Bronchial epithelial cell (primary cell): ENCODE measurements at places on chromosomes 12 and 14. TPM values are rescaled to one million over a fixed set of nuclear protein-coding genes. Genes with fewer than 3 reads are reported as not detected.

RBP5 gene
- not detected in 2 replicates for total RNA-seq

CD163L1 gene
- not detected in 2 replicates for total RNA-seq

AHNAK2 gene
- 367 and 620 TPM in 2 replicates for total RNA-seq

EXOC3L4 gene
- total RNA-seq, result 0.26 TPM in 1 of 2 replicates, not detected in the other

PNMA1 gene
- total RNA-seq, result 10.5 and 13.1 TPM in 2 replicates

EP400 gene
- 5.8 and 6.7 TPM in 2 replicates for total RNA-seq

CPNE6 gene
- not detected in 2 replicates for total RNA-seq

SLC38A6 gene
- 16.1 and 22.3 TPM in 2 replicates for total RNA-seq

SMOC1 gene
- total RNA-seq, result 10.8 and 16.3 TPM in 2 replicates

PPP1R3E gene
- total RNA-seq, result 2.9 and 3.4 TPM in 2 replicates

- DNase-seq, result no peak
These were observed 403.8 kb downstream of the NPAS3 start for GRCh38 chr14:33342299-33342974.

GRCh38 chr14:23695664-23695999, 59.5 kb downstream of the DHRS2 start:
- no peak for DNase-seq

DNA sequence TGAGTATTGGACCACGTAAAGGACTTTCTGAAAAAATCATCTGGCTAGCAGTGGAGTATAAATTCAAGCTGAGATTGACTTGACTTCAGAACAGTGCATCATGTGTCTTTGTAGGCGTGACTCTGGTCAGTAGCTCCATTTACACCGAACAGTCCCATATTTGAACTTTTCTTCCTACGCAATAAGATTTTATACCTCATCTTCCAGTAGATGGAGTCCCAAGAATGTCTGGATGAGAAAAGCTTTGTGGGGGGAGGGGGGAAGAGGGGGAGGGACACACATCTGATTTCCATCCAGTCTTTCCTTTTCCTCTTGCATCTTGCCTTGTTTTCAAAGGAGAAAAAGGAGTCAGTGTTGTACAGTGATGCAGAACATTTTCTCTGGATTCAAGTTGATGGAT, 241.0 kb downstream of the EMP1 start:
- no peak for DNase-seq

GRCh38 chr14:30551460-30551859, 7.5 kb upstream of the G2E3 start:
- no peak for DNase-seq

- peak; percentile 49 for DNase-seq
These were observed 66.2 kb upstream of the PTGR2 start for GRCh38 chr14:73785336-73785833.

DNA sequence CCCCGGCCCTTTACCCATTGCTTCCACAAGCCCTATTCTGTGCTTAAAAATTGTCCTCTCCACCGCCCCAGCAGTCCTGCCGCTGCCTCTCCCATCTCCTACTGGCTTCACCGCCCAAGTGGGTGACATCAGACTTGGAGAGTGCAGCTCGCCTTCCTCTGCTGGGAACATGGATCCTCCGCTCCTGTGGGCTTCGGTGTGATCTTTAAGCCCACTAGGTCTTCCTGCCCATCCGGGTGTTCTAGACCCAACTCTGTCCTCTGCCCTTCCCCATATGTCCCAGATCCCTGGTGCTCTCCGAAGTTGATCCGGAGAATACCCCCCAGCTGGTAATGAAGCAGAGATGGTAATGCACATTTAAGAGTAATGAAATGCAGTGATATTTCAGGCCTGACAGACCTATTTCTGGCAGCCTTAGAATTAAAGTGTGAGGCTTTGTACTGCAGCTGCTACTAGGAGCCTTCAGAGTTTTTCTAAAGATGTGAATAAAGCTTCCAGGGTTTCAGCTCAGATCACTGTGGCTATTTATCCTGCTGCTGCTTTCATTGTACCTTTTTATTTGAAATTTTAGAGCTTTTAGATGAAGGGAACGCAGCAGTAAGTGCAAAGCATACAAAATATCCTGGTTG, 22.9 kb upstream of the CTDSP2 start:
- no peak for DNase-seq

DNA sequence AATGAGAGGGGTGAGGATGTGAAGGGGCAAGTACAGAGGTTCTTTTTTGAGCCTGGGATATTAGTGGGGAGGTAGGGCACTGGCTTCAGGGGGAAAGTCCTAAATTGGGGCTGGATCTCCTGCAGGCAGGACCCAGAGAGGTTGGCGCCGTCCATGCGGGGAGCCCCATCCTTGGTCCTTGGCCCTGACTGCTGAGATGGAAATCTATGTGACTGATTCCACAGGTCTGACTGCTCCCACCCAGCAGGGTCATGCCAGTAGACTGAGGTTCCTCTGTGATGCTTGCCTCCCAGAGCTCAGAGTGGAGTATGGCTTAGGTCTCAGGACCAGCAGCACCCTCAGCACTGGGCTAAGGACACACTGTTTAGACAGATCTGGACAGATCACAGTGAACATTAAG, 988.6 kb upstream of the TMEM132C start:
- DNase-seq, result no peak

GRCh38 chr12:94049718-94050117, 98.7 kb upstream of the PLXNC1 start:
- DNase-seq, result no peak

- DNase-seq, result no peak
These were observed 145.1 kb downstream of the ACSS3 start for GRCh38 chr12:81222846-81223592.

- DNase-seq, result no peak
These were observed 59.3 kb upstream of the TMTC1 start for GRCh38 chr12:29843036-29843435.

DNA sequence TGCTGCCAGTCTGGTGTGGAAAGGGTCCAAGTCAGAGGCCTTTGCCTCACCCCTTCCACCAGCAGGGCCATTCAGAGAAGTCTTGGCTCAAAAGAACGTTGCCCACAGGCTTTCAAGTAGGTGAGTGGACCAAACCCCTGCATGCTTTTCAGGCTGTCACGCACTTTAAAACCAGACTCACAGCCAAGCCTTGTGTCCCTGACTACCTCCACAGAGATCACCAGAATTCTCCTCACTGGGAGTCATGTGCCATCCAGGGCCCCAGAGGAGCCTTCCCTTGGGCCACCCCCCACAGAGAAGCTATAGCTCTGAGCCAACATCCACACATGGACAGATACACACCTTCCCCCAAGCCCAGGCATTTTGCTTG, 283.1 kb downstream of the DPF3 start:
- DNase-seq, result no peak

DNA sequence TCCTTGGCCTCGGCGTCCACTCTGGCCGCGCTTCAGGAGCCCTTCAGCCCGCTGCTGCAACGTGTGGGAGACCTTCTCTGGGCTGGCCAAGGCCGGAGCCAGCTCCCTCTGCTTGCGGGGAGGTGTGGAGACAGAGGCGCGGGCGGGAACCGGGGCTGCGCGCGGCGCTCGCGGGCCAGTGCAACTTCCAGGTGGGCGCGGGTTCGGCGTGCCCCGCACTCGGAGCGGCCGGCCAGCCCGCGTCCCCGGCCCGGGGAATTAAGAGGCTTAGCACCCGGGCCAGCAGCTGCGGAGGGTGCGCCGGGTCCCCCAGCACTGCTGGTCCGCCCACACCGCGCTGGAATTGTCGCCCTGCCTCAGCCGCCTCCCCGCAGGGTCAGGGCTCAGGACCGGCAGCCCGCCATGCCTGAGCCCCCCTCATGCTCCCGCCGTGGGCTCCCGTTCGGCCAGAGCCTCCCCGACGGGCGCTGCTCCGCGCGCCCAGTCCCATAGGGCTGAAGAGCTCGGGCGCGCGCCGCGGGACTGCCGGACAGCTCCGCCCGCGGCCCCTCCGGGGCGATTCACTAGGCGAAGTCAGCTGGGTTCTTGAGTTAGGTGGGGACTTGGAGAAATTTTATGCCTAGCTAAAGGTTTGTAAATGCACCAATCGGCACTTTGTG, 673.9 kb downstream of the SLC16A7 start:
- no peak for DNase-seq

DNA sequence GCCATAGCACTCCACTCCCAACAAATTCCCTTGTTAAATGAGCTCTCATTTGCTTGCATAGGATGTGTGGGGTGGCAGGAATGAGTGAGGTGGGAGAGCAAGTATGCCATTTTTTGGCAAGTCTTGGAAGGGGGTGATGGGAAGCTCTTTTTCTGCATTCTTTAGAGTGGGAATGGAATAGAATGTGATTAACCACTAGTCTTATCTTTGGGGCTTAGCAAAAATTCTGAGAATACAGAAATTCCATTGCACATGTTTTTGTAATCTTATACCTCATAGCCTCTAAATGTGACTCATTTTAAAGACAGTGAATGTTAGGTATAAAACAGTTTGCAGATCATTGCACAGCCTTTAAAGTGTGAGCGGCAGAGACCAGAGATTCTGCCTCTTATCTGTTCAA, 28.4 kb upstream of the NEDD1 start:
- DNase-seq, result no peak

DNA sequence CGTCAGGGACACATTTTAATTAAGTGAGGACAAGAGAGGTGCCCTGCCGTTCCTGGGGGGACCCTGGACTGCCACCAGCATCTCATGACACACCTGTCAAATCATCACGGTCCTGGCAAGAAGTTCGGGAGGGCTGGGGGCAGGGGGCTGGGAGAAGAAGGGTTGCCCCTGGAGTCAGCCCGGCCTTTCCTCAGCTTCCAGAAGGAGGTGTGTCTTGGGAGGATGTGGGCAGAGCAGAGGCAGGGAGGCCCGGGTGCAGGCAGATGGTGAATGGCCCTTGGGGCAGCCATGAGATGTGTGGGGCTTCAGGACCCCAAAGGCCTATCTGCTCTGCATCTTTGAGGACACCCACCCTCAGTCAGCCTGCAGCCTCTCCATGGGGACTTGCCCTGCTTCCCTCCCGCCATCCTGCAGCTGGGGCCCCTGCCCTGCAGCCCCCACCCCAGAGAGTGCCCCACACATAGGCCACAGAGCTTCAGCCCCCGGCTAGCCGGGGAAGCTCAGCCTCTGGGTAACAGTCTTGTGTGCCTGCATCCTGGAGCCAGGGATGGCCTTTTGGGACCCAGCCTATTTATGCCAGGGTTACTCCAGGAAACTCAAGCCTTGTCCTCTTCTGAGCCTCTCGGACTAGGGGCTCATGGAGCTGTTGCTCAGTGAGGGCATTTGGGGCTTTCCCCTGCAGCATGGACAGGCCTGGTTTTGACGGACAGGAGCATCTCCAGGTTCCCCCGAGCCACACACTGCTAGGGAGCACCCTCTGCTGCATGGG, 178.5 kb downstream of the KIF26A start:
- no peak for DNase-seq

DNA sequence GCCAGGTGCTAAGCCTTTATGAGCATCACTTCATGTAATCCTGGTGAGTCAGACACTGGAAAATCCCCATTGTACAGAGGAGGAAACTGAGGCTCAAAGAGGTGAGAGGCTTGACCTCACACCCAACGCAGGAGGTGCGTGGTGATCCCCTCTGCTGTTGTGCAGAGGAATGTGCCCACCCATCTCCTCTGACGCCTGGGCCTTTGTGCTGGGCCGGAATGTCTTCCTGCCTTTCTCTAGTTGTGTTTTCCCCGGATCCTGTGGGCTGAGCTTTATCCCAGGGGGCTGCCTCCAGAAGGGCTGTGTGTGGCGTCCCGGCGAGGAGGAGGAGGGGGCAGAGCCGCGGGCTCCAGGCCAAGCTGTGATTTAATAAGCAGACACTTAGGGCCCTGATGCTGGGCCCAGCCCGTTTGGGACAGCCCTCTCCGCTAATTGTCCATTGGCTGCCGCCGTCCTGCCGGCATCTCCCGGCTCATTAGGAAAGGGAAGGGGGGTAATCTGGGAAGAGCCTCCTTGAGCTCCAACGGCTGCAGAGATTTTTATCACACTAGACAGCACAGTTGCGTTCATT, 653.6 kb downstream of the MED13L start:
- no peak for DNase-seq

DNA sequence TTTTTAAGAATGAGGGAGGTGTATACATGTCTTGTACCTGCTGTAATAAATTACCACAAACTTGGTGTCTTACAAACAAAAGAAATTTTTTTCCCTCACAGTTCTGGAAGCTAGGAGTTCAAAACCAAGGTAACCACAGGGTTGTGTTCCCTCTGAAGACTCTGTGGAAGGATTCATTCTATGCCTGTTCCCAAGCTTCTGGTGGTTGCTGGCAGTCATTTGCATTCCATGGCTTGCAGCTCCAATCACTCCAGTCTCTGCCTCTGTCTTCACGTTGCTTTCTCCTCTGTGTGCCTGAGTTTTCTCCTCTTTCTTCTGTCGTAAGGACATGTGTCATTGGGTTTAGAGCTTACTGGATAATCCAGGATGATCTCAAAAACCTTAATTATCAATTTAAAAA, 15.4 kb upstream of the ZNF641 start:
- DNase-seq, result no peak

- DNase-seq, result no peak
These were observed 76.4 kb downstream of the RGS6 start for GRCh38 chr14:72008666-72009065.

GRCh38 chr12:17416748-17417147, 673.2 kb downstream of the RERGL start:
- DNase-seq, result no peak

DNA sequence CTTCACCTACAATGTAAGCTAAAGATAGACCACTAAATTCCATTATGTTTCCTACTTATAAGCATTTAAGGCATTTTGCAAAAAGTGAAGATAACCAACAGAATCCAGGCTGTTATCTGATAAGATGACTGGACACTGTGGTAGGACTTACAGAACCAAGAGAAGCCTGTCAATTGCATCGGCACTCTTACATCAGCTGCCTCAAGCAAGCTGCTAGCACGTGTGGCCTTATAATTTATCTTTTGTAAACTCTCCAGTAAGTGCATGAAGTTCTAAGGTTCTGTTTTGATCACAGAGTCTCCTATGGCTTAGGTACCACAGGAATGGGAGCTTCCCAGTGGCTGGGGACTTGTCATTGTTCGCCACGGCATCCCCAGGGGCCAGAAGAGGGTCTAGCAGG, 88.7 kb downstream of the TRAFD1 start:
- DNase-seq, result no peak

DNA sequence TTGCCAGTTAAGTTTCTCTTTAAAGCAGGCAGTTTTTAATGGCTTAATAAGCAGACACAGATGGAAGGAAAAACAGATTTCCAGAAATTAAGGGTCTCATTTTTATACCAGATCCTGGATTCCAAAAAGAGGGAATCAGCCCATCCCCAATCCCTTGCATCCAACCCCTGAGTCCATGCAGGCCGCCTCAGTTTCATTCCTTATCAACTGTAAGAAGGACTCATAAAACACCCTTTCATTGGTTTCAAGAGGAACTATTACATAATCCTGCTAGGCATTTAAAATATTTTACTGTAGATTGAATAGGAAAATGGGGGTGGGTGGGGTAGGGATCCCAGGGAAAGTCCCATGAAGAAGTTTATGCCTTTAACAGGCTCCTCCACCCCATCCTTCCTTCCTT, 9.4 kb downstream of the CCDC184 start:
- DNase-seq, result no peak

DNA sequence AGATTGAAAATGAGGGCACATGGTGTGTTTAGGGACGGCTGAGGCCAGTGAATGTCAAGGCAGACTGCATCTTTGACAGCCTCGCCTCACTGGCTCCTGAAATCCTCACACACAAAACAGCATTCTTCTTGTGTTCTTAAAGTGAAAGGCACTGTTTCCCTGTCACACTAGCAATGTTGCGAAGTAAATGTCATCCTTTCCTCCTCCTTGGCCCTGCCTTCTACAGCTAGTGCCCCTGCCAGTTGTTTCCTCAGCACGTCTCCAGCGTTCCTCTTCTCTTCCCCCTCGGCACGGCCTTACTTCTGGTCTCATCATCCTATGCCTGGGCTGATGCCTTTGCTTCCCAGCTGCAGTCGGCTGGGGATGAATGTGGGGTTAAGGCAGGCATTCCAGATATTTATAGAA, 129.4 kb upstream of the DNM1L start:
- no peak for DNase-seq

- DNase-seq, result no peak
These were observed 48.8 kb downstream of the STXBP6 start for GRCh38 chr14:25001156-25001555.

- DNase-seq, result no peak
These were observed 26.8 kb upstream of the VPS33A start for GRCh38 chr12:122293081-122293480.
